NCI-H345 (cell line): ENCODE measurements at places on chromosomes 11 and 22.

DNA sequence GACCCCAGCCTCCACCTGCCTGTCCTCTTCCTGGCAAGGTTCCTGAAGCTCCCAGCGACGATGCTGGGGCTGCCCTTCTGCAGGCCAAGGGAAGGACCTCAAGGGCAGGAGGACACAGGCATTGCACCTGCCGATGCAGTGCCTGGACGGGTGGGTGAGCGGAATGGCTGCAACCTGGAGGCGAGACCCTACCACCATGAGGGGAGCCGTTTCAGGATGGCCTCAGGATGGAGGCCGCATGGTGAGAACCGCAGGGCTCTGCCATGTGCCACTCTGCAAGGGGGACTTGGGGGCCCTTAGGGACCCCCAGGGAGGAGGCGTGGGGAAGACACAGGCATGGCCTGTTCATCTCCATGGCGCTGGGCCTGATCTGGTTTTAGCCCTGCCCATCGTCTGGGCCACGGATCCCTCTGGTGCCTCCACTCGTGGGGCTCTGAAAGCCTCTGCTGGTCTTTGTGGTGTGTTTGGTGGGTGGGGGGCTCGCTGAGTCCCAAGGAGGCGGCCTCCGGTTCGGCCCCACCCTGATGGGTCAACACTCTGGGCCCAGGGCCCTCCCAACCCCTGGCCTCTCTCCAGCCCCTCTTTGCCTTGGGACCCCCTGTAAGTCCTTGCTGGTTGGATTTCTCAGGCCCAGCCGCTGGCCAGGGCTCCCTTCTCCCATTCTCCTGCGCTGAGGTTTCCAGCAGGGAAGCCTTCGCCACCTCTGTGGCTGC, 1.3 kb upstream of the LSP1 start:
- no peak for DNase-seq

GRCh38 chr11:62444236-62444833, 25.5 kb downstream of the SCGB1A1 start:
- DNase-seq: peak; percentile 66

- no peak for DNase-seq
These were observed 24.8 kb downstream of the ADAMTS15 start for GRCh38 chr11:130473056-130473794.

DNA sequence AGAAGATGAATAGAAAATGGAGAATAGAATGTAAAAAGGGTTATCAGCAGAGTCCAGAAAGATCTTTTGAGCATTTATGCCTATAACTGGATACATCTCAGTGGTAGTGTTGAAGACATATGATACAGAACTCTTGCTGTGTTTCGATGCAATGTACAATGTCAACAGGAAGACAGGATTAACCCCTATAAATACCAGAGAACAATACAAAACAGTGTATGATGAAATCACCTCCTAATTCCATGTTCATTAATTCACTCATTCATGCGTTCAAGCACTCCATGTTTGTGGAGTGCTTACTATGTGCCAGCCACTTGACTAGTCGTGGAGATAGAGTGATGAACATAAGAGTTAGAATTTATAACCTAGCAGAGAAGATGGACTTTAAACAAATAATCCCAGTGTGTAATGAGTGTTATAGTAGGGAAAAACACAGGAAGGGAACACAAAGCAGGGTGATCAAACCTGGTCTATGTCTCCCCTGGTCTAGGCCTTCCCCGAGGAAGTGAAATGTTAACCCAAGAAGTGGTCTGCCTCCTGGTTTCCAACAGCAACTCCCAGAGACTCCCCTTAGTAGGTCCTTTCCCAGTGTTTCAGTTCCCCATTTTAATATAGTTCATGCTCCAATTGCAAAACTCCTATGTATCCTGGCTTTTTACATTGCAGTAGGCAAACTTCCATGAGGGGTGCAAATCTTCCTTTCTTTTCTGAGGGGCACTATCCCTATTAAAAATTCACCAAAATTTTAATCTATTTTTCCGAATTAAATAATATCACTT, 9.1 kb upstream of the SESN3 start:
- DNase-seq: no peak

- no peak for DNase-seq
These were observed 14.0 kb downstream of the RAC2 start for GRCh38 chr22:37229805-37230672.

DNA sequence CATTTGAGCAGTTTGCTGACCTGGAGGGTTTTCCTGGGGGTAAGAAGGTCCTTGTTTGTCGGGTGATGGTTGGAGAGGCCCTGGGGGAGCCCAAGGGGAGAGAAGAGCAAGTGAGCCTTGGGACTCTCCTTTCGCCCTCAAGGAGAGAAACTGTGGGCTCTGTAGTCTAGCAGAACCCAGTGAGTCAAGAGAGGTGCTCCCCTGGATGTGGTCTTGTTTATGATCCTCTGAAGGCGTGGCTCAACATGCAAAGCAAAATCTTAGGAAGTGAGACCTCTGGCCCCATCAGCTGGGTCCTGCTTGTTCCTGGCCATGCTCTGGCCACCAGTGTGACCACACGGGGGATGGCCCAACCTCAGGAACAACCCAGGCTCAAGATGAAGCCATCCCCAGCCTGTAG, 66.5 kb upstream of the ALX4 start:
- DNase-seq: no peak

- no peak for DNase-seq
These were observed 2.1 kb upstream of the OAF start for GRCh38 chr11:120208777-120209176.

- peak; percentile 20 for DNase-seq
These were observed at the start of gene MAPK11 for GRCh38 chr22:50269970-50270665. Gene MAPK11 (minus strand): TSS chr22:50270380. CDS start chr22:50270292, 88 bp downstream.

DNA sequence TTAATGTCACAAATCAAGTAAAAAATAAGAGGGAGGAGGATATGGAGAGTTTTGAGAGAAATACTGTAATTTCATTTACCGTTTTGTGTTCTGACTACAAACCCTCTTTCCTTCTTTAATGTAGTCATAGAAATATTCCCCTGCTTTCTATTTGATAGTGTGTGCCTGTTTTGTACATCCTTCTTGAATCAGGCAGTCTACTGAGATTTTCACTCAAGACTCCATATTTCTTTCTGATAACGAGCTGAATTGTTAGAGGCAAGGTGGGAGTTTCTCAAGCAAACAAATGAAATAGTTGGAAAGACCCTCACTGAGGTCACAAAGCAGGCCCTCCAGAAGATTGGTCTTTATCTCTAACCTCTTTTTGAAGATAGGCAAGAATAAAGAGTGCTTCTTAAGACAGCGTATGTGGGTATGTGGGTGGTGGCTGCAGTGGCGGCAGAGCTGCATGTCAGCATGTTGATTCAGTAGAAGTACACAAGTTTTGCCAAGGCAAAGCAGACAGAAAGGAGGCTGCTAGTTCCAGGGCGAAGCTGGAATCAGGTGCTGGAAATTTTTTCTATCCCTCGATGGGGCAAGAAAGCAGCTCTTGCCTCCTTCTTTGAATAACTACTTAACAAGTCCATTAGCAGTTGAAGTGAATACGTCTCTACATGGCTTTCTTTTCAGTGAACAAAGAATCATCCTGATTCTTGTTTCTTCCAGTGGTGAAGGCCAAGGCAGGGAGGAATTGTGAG, 164.2 kb downstream of the FAM76B start:
- DNase-seq: no peak

DNA sequence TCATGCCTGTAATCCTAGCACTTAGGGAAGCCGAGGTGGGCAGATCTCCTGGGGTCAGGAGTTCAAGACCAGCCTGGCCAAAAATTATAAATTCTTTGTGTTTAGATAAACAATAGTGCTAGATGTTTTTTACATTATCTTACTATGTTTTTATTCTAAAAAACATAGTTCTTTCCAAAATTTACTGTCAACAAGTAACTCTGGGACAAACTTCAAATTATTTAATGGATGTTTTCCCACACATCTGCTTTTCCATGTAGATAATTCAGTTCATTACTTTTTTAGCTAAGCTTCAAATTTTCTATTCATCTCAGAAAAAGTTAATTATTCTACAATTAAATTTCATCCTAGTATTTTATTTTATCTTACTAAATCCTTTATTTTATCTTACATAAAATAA, 596.2 kb upstream of the LRRC4C start:
- DNase-seq: no peak

DNA sequence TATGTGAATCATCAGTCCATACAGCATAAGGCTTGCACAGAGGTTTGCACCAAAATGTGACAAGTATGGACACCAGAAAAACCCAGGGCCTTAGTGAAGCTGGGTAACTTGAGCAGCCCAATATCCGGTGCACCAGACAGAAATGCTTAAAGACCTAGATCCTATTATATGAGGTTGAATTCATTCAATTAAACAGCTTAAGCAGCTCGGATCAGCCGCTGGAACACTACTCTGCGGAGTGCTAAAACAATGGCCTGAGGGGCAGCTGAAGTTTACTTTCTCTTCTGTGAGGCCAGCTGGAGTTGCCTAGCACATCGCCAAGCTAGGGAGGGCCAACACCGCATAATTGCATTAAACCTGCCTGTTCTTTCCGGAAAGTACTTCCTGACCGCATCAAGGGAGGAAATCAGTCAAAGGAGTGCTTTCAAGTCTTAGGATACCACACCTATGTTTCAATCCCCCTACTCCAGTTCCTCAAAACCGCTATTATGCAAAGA, 17.0 kb upstream of the FAM181B start:
- DNase-seq: no peak

- DNase-seq: no peak
These were observed 1.4 kb upstream of the CSF2RB start for GRCh38 chr22:36911887-36912661.

GRCh38 chr11:17558025-17558780, 11.1 kb downstream of the OTOG start:
- no peak for DNase-seq

DNA sequence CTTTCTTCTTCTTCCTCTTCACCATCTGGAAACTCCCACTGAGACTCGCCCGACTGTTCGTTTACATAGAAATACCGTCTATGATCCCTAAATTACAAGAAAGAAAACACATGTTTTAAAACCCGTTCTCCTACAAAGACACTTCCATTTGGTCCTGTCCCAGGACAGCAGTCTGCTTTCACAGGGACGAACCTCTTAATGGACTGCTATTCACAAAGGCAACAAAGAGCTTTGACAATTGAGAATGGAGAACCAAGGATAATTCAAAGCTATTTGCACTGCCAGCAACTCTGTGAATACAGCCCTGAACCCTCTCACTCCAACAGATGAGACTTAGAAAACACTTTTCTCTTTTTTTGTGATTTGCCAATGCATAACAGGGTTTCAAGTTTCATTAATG, 16.3 kb upstream of the AGBL2 start:
- DNase-seq: no peak

DNA sequence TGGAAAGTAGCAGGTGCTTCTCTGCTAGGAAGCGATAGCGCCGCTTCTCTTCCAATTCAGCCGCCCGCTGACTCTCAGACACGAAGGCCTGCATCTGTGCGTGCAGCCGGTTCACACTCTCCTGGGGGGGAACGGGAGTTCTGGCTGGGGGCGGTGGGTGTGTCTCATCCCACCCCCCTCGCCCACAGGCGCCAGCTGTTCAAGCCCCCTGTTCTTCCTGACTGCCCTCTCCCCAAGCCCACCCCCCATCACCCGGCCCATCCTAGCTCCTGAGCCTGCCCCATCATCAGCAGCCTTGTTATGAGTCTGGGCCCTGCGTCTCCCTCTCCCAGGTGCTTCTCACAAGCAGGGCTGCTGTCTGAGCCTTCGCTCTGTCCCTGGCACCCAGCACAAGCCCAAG, 13.1 kb upstream of the SLC16A8 start:
- no peak for DNase-seq

DNA sequence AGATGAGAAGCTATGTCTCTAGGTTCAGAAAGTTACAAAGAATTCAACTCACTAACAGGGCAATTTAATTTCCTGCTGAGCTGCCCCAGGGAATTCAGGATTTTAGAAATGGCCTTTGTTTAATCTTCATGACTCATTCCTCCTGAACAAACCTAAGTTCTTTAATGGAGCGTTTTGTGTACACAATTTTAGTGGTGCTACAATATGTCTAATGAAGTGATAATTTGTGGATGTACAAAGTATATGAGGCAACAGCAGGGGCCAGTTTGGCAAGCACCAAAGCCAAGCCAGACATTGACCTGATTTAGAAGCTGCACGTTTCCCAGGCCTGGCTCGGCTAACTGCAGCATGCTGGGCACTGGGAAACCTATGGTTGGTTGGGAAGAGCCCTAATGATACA, 34.4 kb upstream of the HEPHL1 start:
- DNase-seq: peak; percentile 78

DNA sequence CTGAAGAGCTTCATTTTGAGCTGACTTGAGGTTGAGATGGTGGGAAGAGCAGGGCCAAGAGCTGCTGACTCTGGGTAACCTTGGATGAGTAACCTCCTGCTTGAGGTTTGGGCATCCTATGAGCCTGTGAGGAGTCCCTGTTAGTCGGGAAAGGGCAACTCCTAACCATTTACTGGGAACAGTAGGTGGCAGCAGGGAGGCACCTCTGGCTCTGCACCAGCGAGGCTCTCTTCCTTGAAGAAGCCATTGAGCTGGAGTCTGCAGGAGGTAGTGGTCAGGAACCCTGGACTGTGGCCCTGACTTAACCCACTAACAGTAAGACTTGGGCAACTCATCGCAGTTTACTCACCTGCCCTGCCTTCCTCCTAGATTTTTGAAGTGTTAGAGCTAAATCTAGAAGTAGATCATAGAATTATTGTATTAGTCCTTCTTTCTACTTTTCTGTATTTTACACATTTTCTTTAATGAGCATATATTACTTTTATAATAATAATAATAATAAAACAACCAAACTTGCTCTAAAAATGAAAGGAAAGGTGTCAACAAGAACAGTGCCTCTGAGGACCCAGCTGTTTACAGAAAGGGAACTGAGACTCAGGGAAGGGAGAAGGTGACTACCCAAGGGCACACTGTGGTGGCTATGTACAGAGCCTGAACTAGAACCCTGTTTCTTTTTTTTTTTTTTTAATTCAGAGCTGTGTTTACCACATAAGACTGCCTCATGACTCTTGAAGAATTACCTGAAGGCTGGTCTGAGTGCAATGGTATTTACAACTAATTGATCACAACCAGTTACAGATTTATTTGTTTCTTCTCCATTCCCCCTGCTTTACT, 47.5 kb downstream of the MEI1 start:
- peak; percentile 48 for DNase-seq

DNA sequence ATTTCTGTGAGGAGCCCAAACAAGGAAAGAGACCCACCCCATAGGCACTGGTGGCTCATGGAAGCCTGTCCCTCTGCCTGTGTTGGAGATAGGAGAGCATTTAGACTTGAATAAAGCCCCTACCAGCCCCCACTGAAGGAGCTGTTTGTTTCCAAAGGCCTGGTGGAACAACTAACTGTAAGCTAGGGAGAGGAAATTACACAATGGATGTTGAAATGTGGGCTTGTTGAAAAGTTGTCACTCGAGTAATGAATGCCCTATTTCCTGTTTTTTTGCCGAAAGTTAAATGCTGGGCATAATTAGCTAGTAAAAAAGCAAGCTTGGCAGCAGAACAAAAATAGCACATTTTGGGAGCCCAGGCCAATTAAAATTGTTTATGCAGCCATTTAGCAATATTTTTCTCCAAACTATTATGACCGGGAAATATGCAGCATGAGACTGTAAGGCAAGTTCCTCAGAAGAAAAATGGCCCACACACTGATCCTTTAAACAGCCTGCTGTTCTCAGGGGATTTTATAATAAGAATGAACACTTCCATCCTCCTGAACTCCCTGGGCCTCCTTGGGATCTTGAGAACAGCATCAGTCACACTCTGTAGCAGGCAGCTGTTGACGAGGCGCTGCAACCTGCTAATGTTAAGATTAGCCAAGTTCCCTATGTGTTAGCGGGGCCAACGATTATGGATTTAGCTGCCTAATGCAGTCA, 38.6 kb upstream of the LMO2 start:
- DNase-seq: no peak

- DNase-seq: no peak
These were observed 104.3 kb downstream of the MAML2 start for GRCh38 chr11:96238563-96239135.
